Thymus (tissue), 14 donors: ENCODE measurements at places on chromosomes 12 and 14. TPM values are rescaled to one million over a fixed set of nuclear protein-coding genes. Genes with fewer than 3 reads are reported as not detected.

HOXC12 gene
- 0.05 TPM for total RNA-seq

DNA sequence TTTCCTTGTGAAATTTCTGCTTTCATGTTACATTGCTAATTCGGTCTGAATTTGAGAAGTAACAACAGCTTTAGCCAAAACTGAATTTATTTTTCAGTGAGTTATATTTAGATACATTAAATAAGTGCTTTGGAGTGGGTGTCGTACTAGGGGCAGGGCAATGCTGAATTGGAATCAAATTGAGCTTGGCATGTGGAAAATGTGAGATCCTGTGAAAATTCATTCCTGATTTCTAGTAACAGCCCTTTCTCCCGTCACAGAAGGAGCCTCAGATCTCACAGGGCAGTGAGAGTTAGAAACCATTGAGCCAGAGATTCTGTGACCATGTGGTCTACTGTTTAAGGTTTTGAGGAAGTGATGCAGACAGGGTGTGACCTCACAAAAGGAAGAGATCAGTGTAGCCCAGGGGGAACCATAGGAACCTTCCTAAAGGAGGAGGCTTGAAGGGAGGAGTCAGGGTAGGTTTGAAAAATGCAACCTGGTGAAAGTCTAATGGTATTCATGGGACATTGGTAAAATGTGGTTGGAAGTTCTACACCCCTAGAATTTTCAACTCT, 1136.8 kb downstream of the AACS start:
- H3K4me3 ChIP-seq, result no peak overlapping the region
- DNase-seq, result no peak
- no peaks in the 10 kb centered on the region for H3K36me3 ChIP-seq
- H3K4me1 ChIP-seq, result no peaks in the 10 kb centered on the region

GRCh38 chr14:76101391-76102379, 50.0 kb upstream of the GPATCH2L start:
- peaks cover 2% of the 10 kb centered on the region for H3K27me3 ChIP-seq
- H3K36me3 ChIP-seq, result no peaks in the 10 kb centered on the region
- no peak overlapping the region for H3K4me3 ChIP-seq
- no peaks in the 10 kb centered on the region for H3K4me1 ChIP-seq
- no peak for DNase-seq

- no peak overlapping the region for H3K27ac ChIP-seq
- H3K36me3 ChIP-seq, result no peaks in the 10 kb centered on the region
- H3K4me1 ChIP-seq, result no peaks in the 10 kb centered on the region
- no peak overlapping the region for H3K4me3 ChIP-seq
These were observed 56.0 kb downstream of the LLPH start for GRCh38 chr12:66074561-66074960.

DNA sequence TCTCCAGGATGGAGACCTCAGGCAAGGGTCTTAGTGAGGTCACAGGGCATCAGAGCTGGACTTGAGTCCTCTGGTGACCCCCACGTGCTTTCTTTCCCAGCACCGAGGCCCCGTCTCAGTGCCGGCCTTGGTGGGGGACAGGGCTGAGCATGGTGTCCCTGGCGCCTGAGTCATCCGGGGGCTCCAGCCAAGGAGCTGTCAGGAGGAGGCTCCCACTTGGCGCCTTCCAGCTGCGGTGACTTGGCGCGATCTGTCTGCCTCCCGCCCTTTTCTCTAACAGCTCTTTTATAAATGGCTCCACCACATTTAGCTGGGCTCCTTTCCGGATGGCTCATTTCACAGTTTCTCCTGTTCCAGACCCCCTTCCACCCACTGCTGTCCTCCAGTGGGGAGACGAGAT, 60.4 kb downstream of the PRMT8 start:
- no peak overlapping the region for H3K4me3 ChIP-seq
- H3K27ac ChIP-seq, result no peak overlapping the region
- H3K4me1 ChIP-seq, result no peaks in the 10 kb centered on the region
- no peaks in the 10 kb centered on the region for H3K36me3 ChIP-seq
- H3K27me3 ChIP-seq, result no peaks in the 10 kb centered on the region
